Eye (tissue), 1 donor: ENCODE measurements at places on chromosomes 4 and X.

- no peak for DNase-seq
Observed at GRCh38 chr4:147968641-147969040, 236.8 kb downstream of the ARHGAP10 start.

DNA sequence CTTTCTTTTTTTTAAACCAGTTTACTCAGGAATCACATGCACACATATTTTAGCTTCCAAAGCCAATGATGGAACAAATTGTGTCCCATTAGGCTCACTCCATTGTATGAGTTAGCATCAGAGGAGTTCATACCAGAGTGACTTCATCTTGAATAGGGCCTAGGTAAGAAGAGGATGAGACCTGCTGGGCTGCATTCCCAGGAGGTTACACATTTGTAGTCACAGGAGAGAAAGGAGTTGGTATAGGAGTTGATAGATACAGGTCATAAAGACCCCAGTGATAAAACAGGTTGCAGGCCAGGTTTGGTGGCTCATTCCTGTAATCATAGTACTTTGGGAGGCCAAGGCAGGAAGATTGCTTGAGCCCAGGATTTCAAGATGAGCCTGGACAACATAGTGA lies 9.3 kb downstream of the PDGFRA start:
- no peak for DNase-seq

- peak; percentile 47 for DNase-seq
Observed at GRCh38 chr4:18568600-18568999, 547.0 kb upstream of the LCORL start.

DNA sequence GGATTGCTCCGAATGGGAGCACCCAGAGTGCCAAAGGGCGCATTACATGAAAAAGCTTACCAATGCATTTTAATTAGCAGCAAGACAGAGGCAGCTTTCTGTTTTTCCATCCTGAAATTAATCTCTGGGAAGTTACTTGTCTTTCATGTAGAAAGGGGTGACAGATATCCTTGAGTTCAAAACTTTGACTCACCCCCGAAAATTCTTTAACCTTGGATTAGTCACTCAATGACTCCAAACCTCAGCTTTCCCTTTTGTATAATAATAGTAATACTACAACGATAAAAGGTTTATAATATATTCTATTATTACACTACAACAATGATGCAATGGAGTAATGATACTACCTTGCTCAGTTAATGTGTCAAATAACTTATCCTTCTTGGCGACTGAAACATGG lies 126.3 kb downstream of the ADAMTS3 start:
- no peak for DNase-seq

GRCh38 chr4:15336410-15337167 lies 91.2 kb upstream of the C1QTNF7 start:
- DNase-seq, result no peak

DNA sequence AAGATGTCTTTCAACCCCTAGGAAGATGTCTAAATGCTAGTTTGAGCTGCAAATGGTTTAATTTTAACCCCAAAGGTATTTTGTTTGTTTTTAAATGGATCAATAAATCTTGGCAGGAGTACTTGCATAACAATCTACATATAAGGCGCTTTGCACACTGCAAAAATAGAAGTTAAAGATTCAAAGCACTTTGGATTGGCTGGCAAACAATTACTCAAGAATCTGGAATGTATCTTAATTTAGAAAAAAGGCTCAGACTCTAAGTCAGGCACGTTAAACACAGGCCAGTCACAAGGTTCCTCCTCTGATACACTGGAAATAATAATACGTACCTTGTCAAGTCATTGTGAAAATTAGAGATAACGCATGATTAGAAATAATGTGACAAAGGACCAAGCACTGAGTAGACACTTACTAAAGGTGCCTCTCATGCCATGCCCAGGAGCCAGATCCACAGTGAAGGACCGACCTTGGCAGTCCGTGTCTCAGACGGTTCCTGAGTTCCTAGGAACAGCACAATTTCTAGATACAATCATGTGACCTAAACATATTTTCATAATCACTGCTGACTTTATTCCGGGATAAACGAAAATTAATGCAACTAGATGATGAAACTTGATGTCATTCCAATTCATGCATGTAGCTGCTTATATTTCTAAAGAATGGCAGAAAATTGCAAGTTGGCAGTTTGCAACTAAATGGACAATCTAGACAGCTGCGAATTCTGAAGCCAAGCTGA lies 49.6 kb downstream of the PROM1 start:
- DNase-seq, result no peak

DNA sequence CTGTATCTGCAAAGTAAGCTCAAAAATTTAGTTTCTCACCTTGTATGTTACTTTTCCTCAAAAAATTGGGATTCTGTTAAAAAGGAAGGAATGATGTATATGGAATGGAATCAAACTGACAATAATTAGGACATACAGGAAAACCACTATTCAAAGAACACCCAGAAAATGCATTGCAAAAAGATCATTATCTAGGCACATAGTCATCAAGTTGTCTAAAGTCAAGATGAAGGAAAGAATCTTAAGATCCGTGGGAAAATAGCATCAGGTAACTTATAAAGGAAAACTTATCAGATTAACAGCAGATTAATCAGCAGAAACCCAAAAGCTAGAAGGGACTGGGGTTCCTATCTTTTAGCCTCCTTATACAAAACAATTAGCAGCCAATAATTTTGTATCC lies 23.1 kb upstream of the PLK4 start:
- no peak for DNase-seq

GRCh38 chrX:107135049-107135964 lies 16.7 kb upstream of the RBM41 start:
- no peak for DNase-seq

DNA sequence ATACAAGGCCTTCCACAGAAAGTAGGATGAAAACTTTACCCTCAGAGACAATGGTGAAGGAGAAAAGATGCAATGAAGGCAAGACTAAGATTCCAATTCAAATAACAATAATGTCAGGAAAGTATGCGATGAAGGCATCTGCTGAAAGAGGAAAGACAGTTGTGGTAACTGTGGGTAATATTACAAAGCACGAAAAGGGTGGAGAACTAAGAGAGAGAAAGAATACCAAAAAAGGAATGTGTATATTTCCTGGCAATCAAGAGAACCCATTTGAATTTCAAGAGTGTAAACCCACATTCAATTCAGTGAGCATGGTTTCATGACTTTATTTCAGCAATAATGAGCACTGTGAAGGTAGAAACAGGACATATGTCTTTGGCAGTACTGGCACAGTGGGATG lies 225.5 kb downstream of the PALLD start:
- DNase-seq, result no peak

DNA sequence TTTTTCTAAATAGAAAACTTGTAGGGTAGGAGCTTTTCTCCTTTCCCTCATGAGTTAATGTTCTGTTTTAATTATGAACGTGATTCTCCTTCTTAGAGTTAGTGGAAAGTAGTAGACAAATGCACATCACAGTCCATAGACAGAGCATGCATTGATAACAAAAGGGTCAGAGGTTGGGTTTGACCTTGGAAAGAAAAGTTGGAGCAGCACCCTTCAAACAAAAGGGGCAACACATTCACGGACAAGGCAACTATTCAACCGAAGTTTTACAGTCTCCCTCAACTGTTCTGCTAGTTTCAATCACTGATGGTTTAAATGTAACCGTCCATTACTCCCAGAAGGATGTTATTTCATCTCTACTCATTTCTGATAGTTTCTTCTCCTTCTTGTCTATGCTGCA lies 103.4 kb upstream of the MAOA start:
- DNase-seq, result no peak

DNA sequence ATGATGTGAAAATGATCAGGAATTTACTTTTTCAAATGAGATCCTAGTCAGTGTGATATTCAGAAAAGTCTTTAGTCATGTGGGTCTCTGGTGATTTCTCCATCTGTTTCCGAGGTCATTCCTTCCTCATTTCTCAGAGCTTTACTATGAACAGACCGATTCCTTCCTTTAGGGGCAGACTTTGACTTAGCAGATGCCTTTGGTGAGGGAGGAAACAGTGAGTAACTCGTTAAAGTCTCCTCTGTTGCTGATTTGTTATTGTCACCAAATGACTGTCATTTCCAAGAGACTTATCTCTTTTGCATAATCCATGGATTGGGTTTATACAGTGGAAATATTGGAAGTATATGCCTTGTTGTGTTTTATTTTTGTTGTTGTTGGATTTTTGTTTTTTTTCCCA lies 76.2 kb upstream of the CD99 start:
- DNase-seq, result peak; percentile 49

DNA sequence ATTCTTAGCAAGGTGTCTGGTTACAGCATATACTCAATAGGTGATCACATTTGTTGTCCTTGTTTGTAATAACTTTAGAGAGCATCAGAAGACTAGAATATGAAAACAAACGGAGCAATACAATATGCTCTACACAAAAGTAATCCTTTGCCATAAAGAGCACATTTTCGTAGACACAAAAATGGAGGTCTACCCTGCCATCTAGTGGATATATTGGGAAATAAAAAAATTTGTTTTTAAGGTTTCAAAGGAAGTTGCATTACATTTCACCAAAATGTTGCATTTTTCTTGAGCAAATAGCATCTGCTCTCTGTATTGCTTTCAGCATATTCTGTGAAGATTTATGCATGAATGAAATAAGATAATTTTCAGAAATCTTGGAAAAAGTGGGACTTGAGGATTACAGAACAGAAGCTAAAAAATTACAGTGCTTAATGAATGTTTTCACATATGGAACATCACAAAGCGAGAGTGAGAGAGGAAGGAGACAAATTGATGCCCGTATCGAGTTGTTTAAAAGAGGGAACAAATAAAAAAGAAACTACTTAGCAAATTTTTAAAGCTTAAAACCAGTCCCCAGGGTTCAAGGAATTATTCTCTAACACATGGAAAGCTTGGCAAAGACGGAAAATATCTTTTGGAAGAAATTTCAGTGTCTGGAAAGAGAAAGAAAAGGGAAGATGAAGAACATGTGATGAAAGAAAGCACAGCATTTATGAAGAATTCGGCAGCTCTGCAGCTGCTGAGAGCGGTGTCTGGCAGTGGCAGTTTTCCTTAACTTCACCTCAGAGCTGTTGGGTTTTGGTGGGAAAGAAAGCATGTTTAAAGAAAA lies 390.1 kb downstream of the ANKRD50 start:
- DNase-seq, result peak; percentile 79

- no peak for DNase-seq
Observed at GRCh38 chrX:53471346-53471745, 37.2 kb upstream of the HSD17B10 start.

GRCh38 chrX:23849241-23849640 lies 58.5 kb downstream of the APOO start:
- DNase-seq, result no peak

- no peak for DNase-seq
Observed at GRCh38 chrX:131762802-131763234, 218.9 kb downstream of the OR13H1 start.

DNA sequence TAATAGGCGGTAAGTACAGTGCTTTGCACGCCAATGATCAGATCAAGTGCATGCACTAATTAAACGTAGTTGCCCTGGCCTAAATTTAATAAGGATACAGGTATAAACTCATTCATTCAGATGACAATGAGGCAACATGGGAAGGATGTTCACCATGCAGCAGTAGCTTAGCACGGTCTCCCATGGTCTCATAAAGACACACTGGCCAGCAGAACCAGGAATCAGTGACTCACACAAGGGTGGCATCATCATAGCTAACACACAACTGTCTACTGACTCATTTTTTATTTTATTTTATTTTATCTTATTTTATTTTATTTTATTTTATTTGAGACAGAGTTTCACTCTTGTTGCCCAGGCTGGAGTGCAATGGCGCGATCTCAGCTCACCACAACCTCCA lies 42.7 kb downstream of the TMEM156 start:
- no peak for DNase-seq

- no peak for DNase-seq
Observed at GRCh38 chr4:40205259-40206198, 8.7 kb downstream of the RHOH start.

GRCh38 chr4:16337936-16338335 lies 111.7 kb upstream of the TAPT1 start:
- no peak for DNase-seq

DNA sequence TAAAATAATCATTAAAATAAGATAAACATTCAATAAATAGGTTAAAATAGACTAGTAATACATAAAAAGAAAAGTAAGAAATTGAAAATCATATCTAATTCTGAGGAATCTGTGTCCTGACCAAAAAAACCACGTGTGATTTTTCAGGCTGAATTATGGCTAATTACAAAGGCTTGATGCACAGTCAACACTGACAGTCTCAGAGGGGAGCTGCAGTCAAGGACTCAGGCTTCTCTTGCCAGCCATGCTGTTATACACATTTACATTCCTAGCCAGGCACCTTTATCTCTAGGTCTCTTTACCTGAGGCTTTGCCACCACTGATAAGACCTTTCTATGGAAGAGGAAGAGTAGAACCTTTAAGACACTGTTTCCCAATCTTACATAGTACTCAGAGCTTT lies 1737.7 kb upstream of the PCDH10 start:
- no peak for DNase-seq

- no peak for DNase-seq
Observed at GRCh38 chr4:3707423-3708102, 58.6 kb upstream of the ADRA2C start.

- no peak for DNase-seq
Observed at GRCh38 chr4:119100655-119101054, 35.0 kb upstream of the MYOZ2 start.

- peak; percentile 42 for DNase-seq
Observed at GRCh38 chr4:168691631-168692369, 194.9 kb downstream of the PALLD start.

- no peak for DNase-seq
Observed at GRCh38 chr4:114282937-114283336, 303.5 kb upstream of the ARSJ start.

DNA sequence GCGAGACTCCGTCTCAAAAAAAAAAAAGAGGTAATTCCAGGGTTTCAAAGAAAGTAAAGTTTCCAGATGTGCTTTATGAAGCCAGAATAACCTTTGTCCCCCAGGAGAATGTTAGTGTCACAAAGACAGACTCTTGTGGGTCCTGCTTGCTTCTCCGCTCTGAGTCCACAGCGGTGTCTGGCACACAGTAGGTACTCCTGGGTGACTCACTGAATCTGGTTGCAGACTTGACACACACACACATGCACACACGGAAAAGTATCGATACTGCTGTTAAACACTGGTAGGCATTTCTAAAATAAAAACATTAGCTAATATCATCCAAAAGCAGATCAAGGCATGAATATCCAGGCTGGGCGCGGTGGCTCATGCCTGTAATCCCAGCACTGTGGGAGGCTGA lies 22.9 kb downstream of the TMEM187 start:
- DNase-seq, result no peak

DNA sequence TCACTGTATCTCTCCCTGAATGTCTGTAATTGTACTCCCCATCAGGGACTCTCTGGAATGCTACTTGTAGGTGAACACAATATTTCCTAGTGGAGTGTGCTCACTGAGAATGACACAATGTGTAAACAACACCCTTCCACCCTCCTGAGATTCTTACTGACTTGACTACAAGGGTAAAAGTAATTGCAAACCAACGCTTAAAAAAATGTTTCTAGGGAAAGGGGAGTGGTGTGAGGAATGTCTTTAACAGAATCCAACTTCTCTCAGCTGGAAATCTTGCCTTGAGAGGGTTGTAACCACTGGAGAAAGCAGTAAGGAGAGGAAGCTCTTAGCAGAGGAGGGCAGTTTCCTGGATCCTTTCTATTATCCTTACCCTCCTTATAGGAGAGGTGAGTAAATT lies 5.1 kb upstream of the RAPGEF2 start:
- no peak for DNase-seq

- no peak for DNase-seq
Observed at GRCh38 chr4:41106081-41106480, 108.3 kb downstream of the APBB2 start.

GRCh38 chrX:26908218-26908617 lies 554.9 kb downstream of the PPP4R3C start:
- no peak for DNase-seq
